ENCODE measurements at places on chromosomes 1 and 21. TPM values are rescaled to one million over a fixed set of nuclear protein-coding genes. Genes with fewer than 3 reads are reported as not detected.

DNASE2B gene
- not detected for polyA plus RNA-seq

CNN3 gene
- polyA plus RNA-seq = 321 TPM

OR2T2 gene
- not detected for polyA plus RNA-seq

EXO1 gene
- 11.2 TPM for polyA plus RNA-seq

SAMD11 gene
- polyA plus RNA-seq = 67.8 TPM

BRINP3 gene
- 7.2 TPM for polyA plus RNA-seq

DNA sequence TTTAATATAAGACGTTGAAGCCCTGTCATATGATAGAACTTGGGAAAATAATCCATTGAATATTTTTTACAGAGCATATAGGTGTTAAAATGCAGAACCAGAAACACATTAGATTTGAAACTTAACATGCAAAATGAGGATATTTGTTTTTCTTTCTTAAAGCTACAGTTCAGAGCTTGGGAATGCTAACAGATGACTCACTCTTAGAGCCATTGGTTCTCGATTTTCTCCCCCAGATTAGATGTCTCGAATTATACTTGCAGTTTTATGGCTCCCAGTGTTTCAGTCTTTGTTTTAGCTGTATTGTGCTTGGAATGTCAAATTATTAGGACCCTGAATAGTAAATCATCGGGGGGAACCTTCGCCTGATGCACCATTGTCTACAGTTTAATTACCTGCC is 575.7 kb upstream of the ZP4 start:
- DNase-seq = no peak

- no peak for DNase-seq
Observed at GRCh38 chr21:44905728-44906090, 15.0 kb downstream of the ITGB2 start.

DNA sequence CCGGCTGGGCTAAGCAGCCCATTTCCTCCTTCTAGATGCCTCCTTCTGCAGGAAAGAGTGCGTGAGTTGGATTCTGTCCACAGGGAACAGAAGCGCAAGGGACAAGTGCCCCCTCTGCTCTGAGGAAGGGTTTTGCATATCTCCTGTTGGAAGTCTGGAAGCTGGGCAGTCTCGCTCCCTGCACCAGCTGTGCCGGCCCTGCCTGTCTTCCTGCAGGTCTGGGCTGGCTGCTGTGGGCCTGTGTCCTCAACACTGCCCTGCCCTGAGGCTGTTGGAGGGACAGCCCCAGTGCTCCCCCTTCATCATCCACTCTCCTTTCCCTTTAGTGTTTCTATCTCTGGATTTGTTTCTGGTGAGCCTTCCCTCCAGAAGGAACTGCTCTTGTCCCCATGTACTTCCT is 21.8 kb downstream of the ADARB1 start:
- DNase-seq = no peak

DNA sequence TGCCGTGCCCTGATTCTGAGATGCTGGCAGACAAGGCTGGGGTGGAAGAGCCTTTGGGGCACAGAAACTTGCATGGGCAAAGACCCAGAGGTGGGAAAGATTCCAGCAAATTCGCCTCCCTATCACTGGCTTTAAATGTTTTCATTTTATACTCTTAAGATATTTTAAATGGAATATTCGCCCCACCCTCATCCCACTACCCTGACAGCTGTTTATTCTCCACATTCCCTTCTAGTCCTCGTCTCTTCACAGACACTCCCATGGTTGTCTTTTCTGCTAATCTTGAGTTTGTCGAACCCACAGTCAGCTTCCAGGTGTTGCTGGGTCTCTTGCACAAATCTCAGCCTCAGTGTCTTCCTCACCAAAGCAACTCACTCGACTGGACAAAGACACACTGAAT is 245.0 kb downstream of the KAZN start:
- DNase-seq = no peak

DNA sequence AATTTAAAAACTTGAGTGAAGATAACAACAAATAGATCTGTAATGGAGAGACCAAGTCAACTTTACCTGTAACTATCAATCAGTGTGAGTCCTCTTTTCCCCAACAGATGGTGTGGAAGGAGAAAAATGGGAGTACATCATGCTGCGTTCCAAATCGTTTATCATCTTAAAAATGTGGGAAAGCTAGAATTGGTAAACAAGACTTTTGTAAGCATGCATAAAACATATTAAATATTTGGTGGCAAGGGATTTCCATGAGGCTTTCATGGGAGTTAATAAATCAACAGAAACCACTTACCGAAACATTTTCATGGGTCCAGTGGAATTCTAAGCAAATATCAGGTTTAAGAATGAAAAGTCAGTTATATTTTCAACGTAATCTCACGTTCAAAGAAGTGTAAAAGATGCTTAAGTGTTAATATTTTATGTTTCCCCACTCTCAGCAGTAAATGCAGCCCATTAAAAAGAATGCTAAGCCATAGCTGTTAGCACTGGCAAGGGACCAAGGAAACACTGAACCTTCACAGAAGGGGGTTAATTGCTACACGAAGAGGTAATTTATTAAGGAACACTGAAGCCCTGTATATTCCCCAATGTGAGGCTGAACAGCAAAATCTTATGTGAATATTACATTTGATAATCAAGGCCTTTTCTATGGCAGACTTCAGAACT is 117.0 kb downstream of the ZC3H11B start:
- no peak for DNase-seq

- no peak for DNase-seq
Observed at GRCh38 chr1:68046885-68047658, 3.4 kb downstream of the DIRAS3 start.

GRCh38 chr1:206012086-206012859 is 9.1 kb upstream of the RAB7B start:
- no peak for DNase-seq

DNA sequence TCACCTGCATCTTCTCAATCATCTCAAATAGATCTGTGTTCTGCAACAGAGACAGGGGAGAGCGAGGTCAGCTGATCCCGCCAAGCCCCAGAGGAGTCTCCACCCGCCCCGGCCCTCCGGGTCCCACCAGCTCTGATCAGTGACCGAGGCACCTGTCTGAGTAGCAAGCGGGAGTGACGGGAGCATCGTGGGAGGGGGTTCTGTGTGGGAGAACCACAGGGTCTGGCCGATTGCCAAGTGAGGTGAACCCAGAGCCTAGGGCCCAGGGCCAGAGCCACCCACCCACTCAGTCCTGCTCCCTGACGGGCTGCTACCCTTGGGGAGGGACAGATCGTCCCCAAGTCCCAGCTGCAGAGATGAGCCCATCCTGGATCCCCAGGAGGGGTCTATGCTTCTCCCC is 49.1 kb downstream of the RAP1GAP start:
- no peak for DNase-seq

DNA sequence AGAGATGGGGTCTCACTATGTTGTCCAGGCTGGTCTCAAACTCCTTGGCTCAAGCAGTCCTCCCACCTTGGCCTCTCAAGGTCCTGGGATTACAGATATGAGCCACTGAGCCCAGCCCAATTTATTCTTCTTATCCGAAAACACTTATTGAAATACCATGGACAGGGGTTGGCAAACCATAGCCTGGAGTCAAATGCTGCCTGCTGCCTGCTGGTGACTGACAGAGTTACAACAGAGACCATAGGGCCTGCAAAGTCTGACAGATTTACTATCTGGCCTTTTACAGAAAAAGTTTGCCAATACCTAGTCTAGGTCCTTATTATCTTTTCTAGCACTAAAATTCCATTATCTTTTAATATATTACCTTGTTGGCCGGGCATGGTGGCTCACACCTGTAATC is 87.1 kb upstream of the ZNF281 start:
- DNase-seq = no peak

GRCh38 chr1:65002508-65003315 is 36.4 kb upstream of the JAK1 start:
- DNase-seq = no peak

GRCh38 chr1:116268211-116268610 is 104.8 kb upstream of the ATP1A1 start:
- DNase-seq = no peak

GRCh38 chr1:85308833-85309350 is 32.5 kb upstream of the BCL10 start:
- no peak for DNase-seq

DNA sequence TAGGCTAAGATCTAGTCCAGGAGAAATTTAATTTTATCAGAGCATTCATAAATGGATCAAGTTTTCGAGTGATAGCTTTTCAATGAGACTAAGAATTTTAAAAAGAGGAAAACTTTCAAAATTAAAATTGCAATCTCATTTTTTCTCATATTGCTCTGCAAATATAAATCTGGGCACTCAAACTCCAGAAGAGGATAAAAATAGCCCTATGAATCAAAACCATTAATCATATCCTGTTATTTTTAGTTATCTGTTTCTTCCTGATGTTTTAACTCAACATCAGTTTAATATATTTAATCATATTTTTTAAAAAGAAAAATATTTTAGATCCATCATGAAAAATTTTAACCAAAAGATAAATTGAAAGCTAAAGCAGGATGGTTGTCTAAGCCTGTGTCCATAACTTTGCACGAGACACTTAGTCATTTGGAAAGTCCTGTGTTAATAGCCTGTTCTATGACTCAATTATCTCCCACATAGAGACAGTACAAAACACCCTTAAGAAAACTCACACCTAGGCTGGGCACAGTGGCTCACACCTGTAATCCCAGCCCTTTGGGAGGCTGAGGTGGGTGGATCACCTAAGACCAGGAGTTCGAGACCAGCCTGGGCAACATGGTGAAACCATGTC is 17.1 kb upstream of the PRRC2C start:
- DNase-seq = no peak

GRCh38 chr1:231178970-231179369 is 17.1 kb downstream of the TRIM67 start:
- no peak for DNase-seq

DNA sequence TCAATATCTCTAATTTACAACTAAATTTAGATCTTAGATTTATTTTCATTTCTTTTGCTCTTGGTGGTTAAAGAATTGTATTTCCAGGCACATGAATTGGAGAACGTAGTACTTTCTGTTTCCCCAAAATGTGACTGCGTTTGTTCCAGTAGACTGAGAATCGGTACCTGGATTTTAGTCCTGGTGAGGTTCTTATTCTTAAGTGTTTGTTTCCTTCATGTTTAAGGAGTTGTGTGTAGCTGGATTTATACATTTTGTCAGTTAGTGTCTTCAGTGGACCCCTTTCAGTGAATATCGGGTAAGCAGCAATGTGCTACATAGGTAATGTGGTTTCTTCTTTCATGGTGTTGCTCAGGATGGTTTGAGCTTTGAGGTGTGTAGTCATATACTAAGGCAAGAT is 6.8 kb downstream of the MIER1 start:
- DNase-seq = no peak

DNA sequence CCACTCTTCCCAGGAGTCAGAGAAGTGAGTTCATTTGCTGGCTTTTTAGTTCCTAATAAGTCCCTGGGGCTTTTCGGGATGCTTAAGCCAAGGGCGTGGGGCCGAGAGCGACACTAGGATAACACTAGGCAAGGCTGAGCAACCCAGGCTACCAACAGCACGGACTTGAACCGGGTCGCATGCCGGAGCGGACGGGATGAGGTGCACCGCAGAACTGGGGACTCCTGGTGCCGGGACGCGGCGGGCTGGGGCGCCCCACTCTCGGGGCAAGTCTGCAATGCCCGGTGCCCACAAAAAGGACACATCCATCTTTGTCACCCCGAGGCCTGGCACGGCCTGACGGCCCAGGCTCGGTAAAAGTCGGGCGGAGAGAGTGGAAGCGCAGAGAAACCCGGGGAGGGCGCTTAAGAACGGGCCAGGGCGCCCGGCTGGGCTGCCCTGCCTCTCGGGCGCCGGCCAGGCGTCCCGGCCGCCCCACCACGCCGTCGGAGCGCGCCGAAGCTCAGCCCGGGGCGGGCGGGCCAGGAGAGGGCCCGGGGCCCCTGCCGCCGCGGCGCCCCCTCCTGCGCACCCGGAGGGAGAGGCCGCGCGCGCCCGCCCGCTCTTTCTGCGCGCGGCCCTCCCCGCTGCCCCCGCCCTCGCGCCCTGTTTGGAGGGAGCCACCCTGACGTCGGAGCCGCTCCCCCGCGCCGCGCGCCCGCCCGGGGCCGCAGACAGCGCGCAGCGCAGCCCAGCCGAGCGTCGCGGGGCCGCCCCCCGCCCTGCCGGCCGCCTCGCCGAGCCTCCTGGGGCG is at the start of gene NBL1:
Gene NBL1 (plus strand): TSS at position 710 of the 793 bp plus-strand sequence. CDS start 10,720 bp downstream, outside the sequence.
- no peak for DNase-seq

Data from left renal pelvis (tissue), 4 donors.